ENCODE measurements at places on chromosomes 5 and 9.

GRCh38 chr5:81337803-81338202 is 36.4 kb downstream of the ZCCHC9 start:
- H3K4me3 ChIP-seq: no peak overlapping the region
- H3K36me3 ChIP-seq: no peaks in the 10 kb centered on the region
- DNase-seq: no peak
- no peaks in the 10 kb centered on the region for H3K4me1 ChIP-seq
- no peak overlapping the region for H3K27ac ChIP-seq

DNA sequence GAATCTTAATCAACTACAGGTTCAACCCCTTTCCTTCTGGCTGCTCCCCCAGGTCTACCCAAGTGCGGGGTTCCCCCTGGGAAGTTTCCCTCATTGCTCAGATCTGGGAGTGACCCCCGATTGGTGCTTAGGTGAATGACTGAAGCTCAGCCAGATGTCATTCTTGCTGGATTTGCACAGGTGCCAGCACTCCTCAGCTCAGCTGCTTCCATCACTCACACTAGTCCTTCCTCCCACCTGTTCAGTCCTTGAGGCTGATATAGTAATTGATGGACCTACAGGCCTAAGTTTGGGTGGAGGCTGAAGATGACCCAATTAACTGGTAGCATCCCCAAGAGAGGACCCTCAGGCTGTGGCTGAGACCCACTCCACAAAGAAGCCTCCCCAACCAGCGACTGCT is 32.9 kb downstream of the PRLR start:
- H3K27ac ChIP-seq: no peak overlapping the region
- no peak for DNase-seq
- H3K4me1 ChIP-seq: peaks cover 4% of the 10 kb centered on the region
- H3K4me3 ChIP-seq: no peak overlapping the region
- H3K36me3 ChIP-seq: no peaks in the 10 kb centered on the region

DNA sequence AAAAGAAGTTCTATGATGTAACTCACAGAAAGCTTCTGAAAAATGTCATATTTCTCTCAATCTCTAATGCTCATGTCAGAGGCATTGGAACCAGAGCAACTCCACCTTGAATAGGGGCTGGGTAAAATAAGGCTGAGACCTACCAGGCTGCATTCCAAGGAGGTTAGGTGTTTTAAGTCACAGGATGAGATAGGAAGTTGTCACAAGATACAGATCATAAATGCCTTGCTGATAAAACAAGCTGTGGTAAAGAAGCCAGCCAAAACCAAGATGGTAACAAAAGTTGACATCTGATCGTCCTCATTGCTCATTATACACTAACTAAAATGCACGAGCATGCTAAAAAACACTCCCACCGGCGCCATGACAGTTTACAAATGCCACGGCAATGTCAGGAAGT is 411.1 kb upstream of the GRIA1 start:
- no peak overlapping the region for H3K4me3 ChIP-seq
- no peaks in the 10 kb centered on the region for H3K4me1 ChIP-seq
- no peaks in the 10 kb centered on the region for H3K27me3 ChIP-seq
- H3K27ac ChIP-seq: no peak overlapping the region
- DNase-seq: peak; percentile 11

- DNase-seq: no peak
- no peaks in the 10 kb centered on the region for H3K4me1 ChIP-seq
- H3K36me3 ChIP-seq: no peaks in the 10 kb centered on the region
- no peaks in the 10 kb centered on the region for H3K27me3 ChIP-seq
- no peak overlapping the region for H3K27ac ChIP-seq
Observed at GRCh38 chr9:123276551-123276950, 8.2 kb upstream of the STRBP start.

- peak overlapping the region; percentile 69 for H3K27ac ChIP-seq
- peak overlapping the region; percentile 82 for H3K4me3 ChIP-seq
- peaks cover 45% of the 10 kb centered on the region for H3K36me3 ChIP-seq
- H3K4me1 ChIP-seq: peaks cover 18% of the 10 kb centered on the region
- H3K27me3 ChIP-seq: no peaks in the 10 kb centered on the region
- peak; percentile 72 for DNase-seq
Observed at GRCh38 chr9:137085920-137086530, 760 bp upstream of the MAN1B1 start.

- no peak overlapping the region for H3K4me3 ChIP-seq
- no peak for DNase-seq
- peaks cover 17% of the 10 kb centered on the region for H3K4me1 ChIP-seq
- H3K36me3 ChIP-seq: no peaks in the 10 kb centered on the region
- H3K27ac ChIP-seq: no peak overlapping the region
- no peaks in the 10 kb centered on the region for H3K27me3 ChIP-seq
Observed at GRCh38 chr9:81666123-81666522, 23.2 kb downstream of the TLE1 start.

GRCh38 chr5:139671096-139671841 is 23.1 kb downstream of the CXXC5 start:
- no peak for DNase-seq
- peak overlapping the region; percentile 35 for H3K27ac ChIP-seq
- peaks cover 58% of the 10 kb centered on the region for H3K4me1 ChIP-seq

- no peaks in the 10 kb centered on the region for H3K4me1 ChIP-seq
- H3K4me3 ChIP-seq: no peak overlapping the region
- DNase-seq: no peak
- H3K27ac ChIP-seq: no peak overlapping the region
- no peaks in the 10 kb centered on the region for H3K27me3 ChIP-seq
Observed at GRCh38 chr5:40160435-40160834, 519.3 kb upstream of the PTGER4 start.

DNA sequence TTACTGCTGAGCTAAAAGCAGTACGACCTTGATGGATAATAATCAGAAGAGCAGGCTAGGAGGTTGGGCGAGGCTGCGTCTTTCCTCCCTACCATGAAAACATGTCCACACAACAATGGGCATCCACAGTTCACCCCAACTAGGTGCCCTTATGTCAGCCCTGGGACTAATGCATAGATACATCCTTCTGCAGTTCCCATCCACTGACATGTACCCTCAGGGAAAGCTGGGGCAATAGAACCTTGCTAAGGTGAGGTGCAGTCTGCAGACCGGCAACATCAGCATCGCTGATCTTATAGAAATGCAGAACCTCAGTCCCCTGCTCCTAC is 697 bp upstream of the PRUNE2 start:
- no peaks in the 10 kb centered on the region for H3K36me3 ChIP-seq
- no peaks in the 10 kb centered on the region for H3K4me1 ChIP-seq
- no peak for DNase-seq
- no peak overlapping the region for H3K4me3 ChIP-seq
- H3K27me3 ChIP-seq: peaks cover 58% of the 10 kb centered on the region

- no peaks in the 10 kb centered on the region for H3K4me1 ChIP-seq
- H3K36me3 ChIP-seq: no peaks in the 10 kb centered on the region
- H3K4me3 ChIP-seq: no peak overlapping the region
- no peaks in the 10 kb centered on the region for H3K27me3 ChIP-seq
- H3K27ac ChIP-seq: no peak overlapping the region
- DNase-seq: peak; percentile 35
Observed at GRCh38 chr5:116075191-116075831, 9.5 kb upstream of the COMMD10 start.

- no peaks in the 10 kb centered on the region for H3K36me3 ChIP-seq
- H3K4me3 ChIP-seq: no peak overlapping the region
- H3K27me3 ChIP-seq: no peaks in the 10 kb centered on the region
- H3K4me1 ChIP-seq: no peaks in the 10 kb centered on the region
Observed at GRCh38 chr5:4144411-4145007, 548.9 kb downstream of the IRX1 start.

- peak; percentile 42 for DNase-seq
- no peak overlapping the region for H3K4me3 ChIP-seq
- no peaks in the 10 kb centered on the region for H3K36me3 ChIP-seq
- no peaks in the 10 kb centered on the region for H3K27me3 ChIP-seq
- H3K4me1 ChIP-seq: no peaks in the 10 kb centered on the region
Observed at GRCh38 chr5:94524841-94525697, 93.3 kb downstream of the KIAA0825 start.

GRCh38 chr9:4573634-4574389 is 83.5 kb downstream of the SLC1A1 start:
- H3K27ac ChIP-seq: no peak overlapping the region
- no peak for DNase-seq
- H3K4me1 ChIP-seq: no peaks in the 10 kb centered on the region
- no peak overlapping the region for H3K4me3 ChIP-seq

- no peaks in the 10 kb centered on the region for H3K36me3 ChIP-seq
- peak overlapping the region; percentile 32 for H3K4me3 ChIP-seq
- no peaks in the 10 kb centered on the region for H3K27me3 ChIP-seq
- DNase-seq: no peak
- no peak overlapping the region for H3K27ac ChIP-seq
- H3K4me1 ChIP-seq: no peaks in the 10 kb centered on the region
Observed at GRCh38 chr5:169583101-169583423, 511 bp upstream of the SPDL1 start.

DNA sequence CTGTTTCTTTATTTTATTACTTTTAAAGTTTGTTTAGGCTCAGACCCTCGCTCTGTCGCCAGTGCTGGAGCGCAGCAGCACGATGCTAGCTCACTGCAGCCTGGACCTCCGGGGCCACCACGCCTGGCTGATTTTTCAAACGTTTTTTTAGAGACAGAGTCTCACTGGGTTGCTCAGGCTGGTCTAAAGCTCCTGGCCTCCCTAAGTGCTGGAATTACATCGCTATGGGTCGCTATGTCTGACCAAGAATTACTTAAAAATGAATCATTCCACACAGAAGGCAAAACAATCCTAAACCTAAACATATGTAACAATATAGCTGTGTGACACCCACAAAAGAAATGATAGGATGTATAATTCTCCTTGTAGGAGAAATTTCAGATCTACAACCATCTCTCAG is 86.9 kb upstream of the SIMC1 start:
- no peaks in the 10 kb centered on the region for H3K4me1 ChIP-seq
- DNase-seq: no peak
- H3K36me3 ChIP-seq: no peaks in the 10 kb centered on the region
- no peak overlapping the region for H3K4me3 ChIP-seq
- peaks cover 3% of the 10 kb centered on the region for H3K27me3 ChIP-seq
- H3K27ac ChIP-seq: no peak overlapping the region

DNA sequence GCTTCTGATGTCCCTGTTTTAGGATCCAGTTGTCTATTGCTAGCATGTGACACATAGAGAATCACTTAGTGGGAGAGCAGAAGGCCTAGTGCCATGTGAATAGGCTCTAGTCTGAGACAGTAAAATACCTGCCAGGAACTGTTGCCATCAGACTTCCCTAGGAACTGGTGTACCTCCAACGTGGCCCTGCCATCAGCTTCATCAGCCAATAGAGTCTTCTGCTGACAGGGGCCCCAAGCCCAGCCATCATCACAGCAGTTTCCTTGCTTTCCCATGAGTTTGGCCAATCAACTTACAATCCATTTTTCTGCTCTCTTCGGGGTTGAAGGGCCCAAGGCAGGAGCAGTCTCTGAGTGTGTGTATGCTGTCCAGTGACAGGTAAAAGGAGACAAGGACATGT is 128.4 kb upstream of the ADRA1B start:
- H3K27me3 ChIP-seq: no peaks in the 10 kb centered on the region
- H3K4me3 ChIP-seq: no peak overlapping the region
- H3K27ac ChIP-seq: no peak overlapping the region
- H3K4me1 ChIP-seq: no peaks in the 10 kb centered on the region

DNA sequence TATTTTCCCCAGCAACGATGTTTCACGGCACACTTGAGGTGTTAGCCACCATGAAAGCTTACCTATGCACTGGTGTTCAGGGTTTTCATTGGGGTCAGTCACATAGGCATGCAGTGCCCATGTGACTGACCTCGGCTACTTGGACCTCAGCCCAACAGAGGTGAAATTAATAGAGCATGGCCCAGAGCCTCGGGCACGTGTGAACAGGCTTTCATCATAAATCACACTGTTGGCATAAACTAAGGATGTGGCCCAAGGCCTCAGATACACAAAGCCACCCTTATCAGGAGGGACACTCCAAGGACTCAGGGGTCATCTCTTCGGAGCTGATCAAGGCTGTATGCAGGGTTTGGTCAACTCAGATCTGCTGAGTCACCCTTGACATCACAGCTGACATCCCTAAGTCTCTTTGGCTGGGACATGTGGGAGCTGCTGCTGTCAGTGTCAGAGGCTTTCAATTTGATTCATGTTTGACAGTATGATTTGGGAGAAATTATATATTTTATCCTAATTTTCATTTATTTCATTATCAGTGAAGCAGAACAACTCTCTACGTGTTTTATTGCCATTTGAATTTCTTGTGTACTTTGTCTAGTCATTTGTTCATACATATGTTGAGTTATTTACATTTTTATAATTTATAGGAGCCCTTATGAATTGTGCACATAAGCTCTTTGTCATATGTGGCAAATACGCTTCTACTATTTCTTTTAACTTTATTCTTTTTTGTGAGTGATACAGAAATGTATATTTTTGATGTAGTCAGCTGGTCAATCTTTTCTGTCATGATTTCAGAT is 59.7 kb upstream of the ANKRD33B start:
- H3K27me3 ChIP-seq: no peaks in the 10 kb centered on the region
- no peak overlapping the region for H3K27ac ChIP-seq
- no peaks in the 10 kb centered on the region for H3K4me1 ChIP-seq
- no peaks in the 10 kb centered on the region for H3K36me3 ChIP-seq

DNA sequence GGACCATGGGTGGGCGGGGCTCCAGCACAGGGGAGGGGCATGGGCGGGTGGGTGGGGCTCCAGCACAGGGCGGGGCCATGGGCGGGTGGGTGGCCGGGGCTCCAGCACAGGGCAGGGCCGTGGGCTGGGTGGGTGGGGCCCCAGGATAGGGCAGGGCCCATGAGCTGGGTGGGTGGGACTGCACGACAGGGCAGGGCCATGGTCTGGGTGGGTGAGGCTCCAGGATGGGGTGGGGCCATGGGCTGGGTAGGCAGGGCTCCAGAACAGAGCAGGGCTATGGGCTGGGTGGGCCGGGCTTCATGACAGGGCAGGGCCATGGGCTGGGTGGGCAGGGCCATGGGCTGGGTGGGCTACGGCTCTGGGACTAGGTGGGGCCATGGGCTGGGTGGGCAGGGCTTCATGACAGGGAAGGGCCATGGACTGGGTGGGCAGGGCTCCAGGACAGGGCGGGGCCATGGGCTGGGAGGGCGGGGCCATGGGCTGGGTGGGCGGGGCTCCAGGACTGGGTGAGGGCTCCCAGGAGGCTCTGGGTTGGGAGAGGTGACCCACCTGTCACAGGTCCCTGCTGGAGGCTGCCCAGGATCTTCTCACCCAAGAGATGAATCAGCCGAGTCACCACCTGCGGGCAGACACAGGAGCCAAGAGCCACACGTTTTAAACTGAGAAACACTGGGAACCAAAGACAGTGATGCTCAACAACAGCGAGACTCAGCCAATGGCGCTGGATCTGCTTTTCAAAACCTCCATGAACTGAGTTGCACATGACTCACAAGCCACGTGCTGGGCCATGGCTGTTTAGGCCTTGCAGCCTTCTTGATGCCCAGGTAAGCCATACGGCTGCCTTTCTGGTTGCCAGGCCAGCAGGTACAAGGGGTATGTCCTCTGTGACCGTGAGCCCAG is 33.6 kb upstream of the NSMF start:
- H3K27ac ChIP-seq: no peak overlapping the region
- no peak overlapping the region for H3K4me3 ChIP-seq
- no peak for DNase-seq
- no peaks in the 10 kb centered on the region for H3K27me3 ChIP-seq

GRCh38 chr9:131420980-131421624 is 27.2 kb downstream of the PRRC2B start:
- H3K36me3 ChIP-seq: peaks cover 2% of the 10 kb centered on the region
- no peaks in the 10 kb centered on the region for H3K27me3 ChIP-seq
- peak overlapping the region; percentile 28 for H3K27ac ChIP-seq
- H3K4me1 ChIP-seq: peaks cover 5% of the 10 kb centered on the region
